ENCODE measurements at places on chromosomes 2 and 18.

DNA sequence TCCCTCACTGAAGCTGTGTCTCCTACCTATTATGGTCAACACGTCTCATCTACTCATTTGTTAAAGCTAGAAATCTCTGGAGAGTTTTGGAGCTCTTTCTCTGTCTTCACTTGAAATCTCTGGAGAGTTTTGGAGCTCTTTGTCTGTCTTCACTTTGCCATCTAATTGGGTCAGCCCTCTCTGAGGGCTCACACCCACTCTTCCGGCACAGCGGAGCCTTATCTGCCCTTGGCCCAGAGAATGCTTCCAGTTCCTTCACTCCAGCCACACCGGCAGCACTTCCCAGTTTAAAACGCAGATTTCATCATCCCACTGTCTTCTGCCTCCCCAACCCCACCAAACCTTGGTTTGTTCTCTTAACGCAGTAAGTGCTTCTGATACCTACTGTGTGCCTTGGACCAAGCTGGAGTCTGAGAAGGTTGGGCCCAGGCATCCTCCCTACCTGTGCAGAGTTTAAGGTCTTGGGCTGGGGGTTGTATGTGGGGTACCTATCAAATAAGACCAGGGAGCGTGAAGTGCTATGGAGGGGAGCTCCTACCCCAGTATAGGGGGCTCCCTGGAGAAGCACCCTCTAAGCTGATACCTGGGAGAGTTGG is 5.0 kb downstream of the HPCAL1 start:
- DNase-seq: no peak

- DNase-seq: no peak
These were observed 50.1 kb upstream of the IGFBP2 start for GRCh38 chr2:216583147-216583546.

- DNase-seq: no peak
These were observed 113.4 kb upstream of the GLI2 start for GRCh38 chr2:120622159-120622869.

- DNase-seq: peak; percentile 51
These were observed 154.6 kb downstream of the ANKRD36 start for GRCh38 chr2:97267411-97268074.

- no peak for DNase-seq
These were observed 203.6 kb downstream of the MYT1L start for GRCh38 chr2:2127467-2127866.

DNA sequence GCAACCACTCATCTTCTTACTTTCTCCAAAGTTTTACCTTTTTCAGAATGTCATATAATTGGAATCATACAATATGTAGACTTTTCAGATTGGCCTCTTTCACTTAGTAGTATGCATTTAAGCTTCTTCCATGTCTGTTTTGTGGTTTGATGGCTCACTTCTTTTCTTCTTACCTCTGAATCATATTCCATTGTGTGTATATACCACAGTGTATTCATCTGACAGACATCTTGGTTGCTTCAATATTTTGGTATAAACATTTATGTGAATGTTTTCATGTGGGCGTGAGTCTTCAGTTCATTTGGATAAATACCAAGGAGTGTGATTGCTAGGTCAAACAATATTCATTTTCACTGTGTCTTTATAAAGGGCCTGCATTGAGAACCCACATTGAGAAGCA is 136.1 kb upstream of the NOSTRIN start:
- no peak for DNase-seq

GRCh38 chr18:58136879-58137278 is 92.9 kb downstream of the NEDD4L start:
- no peak for DNase-seq

DNA sequence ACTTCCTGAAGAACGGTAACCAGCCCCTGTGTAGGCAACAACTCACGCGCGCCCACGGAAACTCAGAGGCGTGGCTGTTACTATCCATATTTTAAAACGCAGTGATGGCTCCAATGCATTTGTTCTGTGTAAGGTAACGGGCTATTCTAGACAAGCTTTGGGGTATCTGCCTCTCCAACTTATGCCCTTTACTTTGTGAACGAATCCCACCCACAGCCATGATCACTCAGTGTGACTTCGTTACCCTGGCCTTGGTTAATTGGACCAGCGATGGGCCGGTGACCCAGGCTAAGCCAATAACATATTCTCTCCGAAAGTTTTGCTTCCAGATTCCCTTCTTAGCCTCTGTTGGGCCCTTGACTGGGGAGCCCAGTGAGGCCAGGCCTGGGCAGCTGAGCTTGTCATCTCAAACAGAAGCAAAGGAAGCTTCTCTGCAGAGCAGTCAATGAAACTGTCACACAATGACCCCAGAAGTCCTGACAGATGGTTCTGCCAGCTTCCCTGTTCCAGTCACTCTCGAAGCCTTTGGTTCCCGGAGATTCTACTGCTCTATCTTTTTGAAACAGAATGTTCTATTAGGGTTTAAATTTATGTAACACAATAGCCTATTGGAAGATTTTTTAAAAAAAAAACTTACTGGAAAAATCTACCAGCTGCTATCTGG is 30.7 kb upstream of the ROCK2 start:
- no peak for DNase-seq

DNA sequence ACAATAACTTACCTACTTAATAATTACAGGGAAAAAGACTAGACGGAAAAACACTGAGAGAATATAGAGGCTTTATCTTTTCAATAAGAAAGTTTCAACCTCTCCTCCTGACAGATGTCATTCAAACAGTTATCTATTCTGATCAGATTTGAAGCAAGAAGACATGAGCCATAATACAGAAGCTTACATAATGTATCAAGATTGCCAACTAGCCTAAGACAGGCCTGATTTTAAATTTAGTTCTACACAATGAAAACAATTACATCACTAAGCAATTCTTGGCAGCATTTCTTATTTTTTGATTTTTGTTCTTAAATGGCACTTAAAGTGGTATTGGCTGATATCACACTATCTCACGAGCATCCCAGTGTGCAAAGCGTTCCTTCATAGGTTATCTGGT is 41.6 kb downstream of the GPR155 start:
- DNase-seq: no peak

- no peak for DNase-seq
These were observed 235.1 kb downstream of the ANKRD36B start for GRCh38 chr2:97354576-97354975.

- no peak for DNase-seq
These were observed 371.3 kb downstream of the RNF144A start for GRCh38 chr2:7288484-7288883.

DNA sequence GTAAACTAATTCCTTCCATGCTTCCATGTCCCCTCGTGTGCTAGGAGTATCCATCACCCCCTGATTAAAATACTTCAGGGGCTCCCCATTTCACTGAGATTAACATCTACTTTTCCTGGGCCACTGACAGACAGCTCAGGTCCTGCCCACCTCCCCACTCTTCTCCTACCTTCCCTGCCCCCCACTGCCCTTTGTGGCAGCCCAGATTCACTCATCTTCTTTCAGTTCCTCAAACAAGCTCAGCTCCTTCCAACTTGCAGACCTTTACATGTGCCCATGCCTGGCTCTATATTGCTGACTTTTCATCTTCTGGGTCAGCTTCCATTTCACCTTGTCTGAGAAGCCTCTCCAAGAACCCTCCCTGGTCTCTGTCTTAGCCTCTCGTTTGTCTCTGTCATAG is 12.0 kb downstream of the RUFY4 start:
- DNase-seq: no peak

- no peak for DNase-seq
These were observed 56.6 kb downstream of the FAM228A start for GRCh38 chr2:24231461-24231881.

DNA sequence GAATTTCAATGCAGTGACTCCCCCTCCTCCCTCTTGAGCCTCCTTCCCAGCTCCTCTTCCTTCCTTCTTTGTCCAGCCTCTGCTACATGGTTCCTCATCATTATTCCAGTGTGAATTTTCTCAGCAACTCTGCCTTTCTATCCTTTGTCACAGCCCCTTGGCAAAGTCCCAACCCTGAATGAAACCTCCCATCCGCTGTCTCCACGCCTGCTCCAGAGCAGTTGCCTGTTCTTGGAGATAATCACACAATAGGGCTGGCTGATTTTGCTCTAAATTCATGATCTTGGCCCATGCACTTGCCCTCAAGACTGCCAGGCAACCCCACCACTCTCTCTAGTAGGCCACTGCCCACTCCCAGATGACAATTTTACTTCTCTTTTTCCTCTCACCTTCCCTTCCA is 61.4 kb downstream of the BCL2L11 start:
- DNase-seq: no peak

DNA sequence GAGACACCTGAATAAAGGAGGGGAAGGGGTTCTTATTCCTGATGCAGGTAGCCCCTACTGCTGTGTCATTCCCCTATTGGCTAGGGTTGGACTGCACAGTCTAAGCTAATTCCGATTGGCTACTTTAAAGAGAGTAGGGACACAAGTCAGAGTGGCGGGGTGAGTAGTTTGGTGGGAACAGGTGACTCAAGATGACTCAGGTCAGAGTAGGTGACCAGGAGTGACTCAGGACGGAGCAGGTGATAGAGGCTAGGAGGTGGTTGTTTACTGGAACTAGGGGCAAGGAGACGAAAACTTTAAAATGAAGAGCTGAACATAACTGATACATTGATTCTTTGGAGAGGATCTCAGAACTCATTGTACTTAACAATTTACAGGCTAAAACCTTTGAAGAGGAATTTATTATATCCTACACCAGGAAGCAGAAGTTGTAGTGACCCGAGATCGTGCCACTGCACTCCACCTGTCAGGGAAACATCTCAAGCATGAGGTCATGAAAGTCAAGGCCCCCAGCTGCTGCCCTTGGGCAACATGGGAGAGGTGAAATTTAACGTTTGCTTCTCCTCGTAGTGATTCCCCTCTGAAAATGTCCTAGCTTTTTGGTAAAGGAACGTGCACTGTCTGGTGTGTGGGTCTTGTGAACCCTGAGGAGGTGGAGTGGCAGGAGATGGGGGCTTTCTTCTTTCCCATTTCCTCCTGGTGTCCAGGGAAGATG is 4.5 kb upstream of the CYP27A1 start:
- no peak for DNase-seq

GRCh38 chr2:67085146-67085545 is 312.0 kb upstream of the ETAA1 start:
- DNase-seq: no peak

DNA sequence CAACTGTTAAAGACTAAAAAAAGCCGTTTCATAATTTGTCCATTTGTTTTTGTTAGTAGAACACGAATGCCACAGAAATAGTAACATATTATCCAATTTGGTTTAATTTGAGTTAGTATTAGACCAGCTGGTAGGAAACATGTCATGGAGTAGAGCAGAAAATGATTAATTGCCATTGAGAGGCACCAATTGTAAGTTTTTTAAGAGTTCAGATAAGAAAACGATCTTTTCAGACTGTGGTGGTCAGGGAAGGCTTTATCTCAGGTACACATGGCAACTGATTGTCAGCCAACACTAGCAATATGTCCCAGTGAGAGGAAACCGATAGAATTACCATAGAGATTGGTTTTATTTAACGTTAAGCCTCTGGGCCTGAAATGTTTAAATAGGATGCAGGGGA is 438.2 kb upstream of the MAP2 start:
- no peak for DNase-seq

GRCh38 chr2:157420771-157421323 is 23.0 kb downstream of the CYTIP start:
- DNase-seq: no peak

GRCh38 chr2:241108271-241109209 is 6.5 kb upstream of the MTERF4 start:
- no peak for DNase-seq

DNA sequence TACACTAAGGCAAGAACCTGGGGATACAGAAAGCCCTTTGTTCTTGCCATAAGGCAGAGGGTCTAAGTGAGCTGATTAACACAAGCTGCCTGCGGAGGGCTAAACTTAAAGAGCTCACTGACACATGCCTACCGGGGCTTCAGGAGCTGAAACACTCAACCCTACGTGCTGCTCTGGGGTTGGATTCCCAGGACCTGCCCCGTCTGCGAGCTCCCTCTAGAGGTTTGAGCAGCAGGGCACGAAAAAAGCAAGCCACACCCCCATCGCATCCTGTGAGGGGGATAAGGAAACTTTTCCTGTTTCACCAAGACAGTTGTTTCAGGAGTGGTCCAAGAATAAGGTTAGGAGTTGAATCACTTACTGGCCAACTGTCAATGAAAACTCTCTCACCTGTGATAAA is 562.1 kb downstream of the TMX3 start:
- no peak for DNase-seq

- peak; percentile 11 for DNase-seq
These were observed 15.6 kb upstream of the OTOF start for GRCh38 chr2:26493566-26493965.

DNA sequence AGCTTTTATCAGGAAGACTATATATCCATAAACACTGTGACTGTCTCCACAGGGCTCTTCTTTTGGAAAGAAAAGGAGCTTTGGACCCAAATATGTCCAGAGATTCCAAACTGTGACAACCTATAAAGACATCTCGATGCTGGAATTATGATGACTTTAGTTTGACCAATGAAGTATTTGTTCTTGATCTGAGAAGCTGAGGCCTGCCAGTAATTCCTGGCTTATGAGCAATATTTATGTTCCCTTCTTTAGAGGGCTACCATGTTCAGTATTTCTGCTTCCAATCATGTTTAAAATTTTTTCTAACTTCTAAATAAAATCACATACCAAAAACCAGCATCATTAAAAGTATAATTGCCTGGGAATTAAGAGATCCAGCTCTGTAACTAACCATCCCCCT is 41.1 kb downstream of the FEZ2 start:
- no peak for DNase-seq

DNA sequence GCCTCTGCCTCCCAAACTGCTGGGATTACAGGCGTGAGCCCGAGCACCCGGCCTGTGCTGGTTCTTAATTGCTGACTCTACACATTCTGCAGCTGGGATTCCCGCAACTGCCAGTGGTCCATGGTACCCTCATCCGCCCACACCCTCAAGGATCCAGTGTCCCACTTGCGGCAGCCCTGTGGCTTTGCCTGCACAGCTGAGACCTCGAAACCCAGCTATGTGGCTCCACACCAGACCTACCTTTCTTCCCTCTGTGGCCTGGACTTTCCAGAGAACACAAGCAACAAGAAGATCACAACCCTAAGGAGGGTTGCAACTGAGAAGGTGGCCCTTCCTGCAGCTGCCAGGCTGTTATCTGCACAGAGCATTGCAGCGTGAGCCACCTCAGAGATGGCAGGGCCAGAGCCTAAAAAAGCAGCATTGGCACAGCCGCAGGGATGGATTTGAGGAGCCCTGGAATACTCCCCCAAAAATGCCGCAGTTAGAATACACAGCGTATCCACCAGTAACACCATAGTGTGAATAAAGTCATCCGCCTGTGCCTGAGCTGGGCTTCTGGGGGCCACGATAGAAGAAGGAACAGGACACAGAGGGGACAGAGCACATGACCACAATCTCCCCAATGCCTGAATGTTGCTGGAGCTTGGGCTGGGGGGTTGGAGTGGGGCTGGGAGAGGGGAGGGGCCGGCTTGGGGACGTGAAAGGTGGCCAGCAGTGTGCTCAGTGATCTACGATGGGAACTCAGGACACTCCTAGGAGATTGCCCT is 1.9 kb downstream of the GPR55 start:
- no peak for DNase-seq

- DNase-seq: peak; percentile 54
These were observed 1132.2 kb downstream of the DPP10 start for GRCh38 chr2:115574667-115575066.

- no peak for DNase-seq
These were observed 86.3 kb upstream of the PELI1 start for GRCh38 chr2:64230540-64230939.

GRCh38 chr2:71646028-71646427 is 192.7 kb downstream of the DYSF start:
- peak; percentile 78 for DNase-seq

- DNase-seq: no peak
These were observed 5.2 kb upstream of the UBE2F start for GRCh38 chr2:237961637-237962036.

GRCh38 chr2:24021122-24021998 is 11.5 kb downstream of the MFSD2B start:
- no peak for DNase-seq

Measured in Right ventricle myocardium inferior (tissue), 1 donor.